ENCODE measurements at places on chromosomes 2 and 18. TPM values are rescaled to one million over a fixed set of nuclear protein-coding genes. Genes with fewer than 3 reads are reported as not detected.

GRCh38 chr2:28173377-28173776 lies 219.3 kb upstream of the FOSL2 start:
- no peak for DNase-seq

- no peak for DNase-seq
These were observed 1.4 kb downstream of the PRKD3 start for GRCh38 chr2:37323176-37323780.

DNA sequence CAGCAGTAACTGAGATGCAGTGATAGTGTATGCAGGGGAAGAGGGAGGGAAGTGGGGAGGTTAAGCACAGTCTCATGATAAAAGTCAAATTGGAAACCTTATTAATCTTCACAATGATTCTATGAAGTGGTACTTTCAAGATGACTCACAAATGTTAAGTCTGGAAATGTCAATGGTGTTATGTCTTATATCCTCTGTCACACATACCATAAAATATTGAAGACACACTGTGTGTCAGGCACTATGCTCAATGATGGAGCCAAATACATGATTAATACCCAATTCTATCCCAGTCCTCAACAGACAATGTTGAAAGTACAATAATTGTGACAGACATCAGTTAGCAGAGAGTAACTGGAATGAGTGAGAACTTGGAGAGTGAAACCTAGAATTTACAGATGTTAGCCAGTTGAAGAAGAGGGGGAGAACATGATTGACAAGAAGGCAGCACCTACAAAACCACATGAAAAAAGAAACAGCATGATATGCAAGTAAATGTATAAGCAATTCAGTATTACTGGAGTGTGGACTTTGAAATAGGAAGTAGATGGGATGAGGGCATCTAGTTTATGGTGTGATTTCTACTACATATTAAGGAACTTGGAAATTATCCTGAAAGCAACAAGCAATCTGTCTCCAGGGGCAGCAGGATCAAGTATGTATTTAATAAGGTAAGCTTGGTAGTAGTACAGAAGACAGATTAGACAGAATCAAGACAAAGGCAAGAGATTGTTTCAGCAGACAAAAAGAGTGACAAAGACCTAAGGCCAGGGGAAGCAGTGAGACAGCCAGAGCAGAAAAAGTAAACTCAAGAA lies 107.6 kb downstream of the STRN start:
- no peak for DNase-seq

GRCh38 chr18:44258576-44258975 lies 422.1 kb upstream of the SETBP1 start:
- DNase-seq, result no peak

DNA sequence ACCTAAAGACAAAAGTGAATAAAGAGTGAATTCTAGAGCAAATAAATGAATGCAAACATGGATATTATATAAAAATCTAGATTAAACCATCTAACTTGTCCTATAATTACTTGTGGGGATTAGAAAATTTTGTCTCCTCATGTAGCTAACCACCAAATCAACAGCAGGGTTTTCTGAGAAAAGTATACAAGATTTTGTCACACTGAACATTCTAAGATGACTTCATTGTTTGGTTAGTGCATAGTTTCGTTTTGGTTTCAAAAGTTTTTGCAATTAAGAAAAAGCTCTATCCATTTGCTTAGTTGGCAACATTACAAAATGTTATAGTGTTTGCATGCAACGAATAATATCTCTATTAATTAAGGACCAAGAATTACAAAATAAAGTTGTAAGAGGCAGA lies 125.0 kb downstream of the LRP2 start:
- DNase-seq, result no peak

DNA sequence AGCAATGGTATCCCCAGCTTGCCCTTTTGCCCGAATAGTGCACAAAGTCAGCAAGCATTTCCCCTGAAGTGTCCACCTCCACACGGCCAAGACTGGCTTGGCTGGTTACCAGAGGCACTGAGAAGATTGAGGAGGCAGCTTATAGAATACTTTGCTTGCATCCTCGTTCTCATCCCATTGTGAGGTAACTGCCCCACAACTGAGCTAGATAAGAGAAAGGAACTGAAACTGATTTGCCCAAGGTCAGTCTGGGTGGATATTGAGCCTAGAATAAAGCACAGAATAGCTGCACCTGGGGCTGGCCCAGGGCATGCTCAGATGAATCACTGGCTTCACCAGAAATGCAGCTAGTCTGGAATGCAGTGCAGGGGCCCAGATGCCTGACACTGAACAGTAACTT lies 32.7 kb upstream of the MAP4K3 start:
- peak; percentile 58 for DNase-seq

DNA sequence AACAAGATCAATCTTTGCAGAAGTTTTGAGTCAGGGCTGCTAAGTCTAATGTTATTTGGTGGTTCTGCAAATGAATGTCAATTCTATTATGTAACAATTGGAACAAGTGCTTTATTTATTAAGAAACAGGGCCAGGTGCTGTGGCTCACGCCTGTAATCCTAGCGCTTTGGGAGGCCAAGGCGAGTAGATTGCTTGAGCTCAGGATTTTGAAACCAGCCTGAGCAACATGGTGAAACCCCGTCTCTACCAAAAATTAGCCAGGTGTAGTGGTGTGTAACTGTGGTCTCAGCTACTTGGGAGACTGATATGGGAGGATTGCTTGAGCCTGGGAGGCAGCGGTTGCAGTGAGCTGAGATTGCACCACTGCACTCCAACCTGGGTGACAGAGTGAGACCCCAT lies 13.2 kb upstream of the RNF103 start:
- no peak for DNase-seq

GRCh38 chr2:172998547-172999272 lies 76.9 kb upstream of the MAP3K20 start:
- DNase-seq, result no peak

CCDC74B gene
- total RNA-seq, result 33.7 TPM

DNA sequence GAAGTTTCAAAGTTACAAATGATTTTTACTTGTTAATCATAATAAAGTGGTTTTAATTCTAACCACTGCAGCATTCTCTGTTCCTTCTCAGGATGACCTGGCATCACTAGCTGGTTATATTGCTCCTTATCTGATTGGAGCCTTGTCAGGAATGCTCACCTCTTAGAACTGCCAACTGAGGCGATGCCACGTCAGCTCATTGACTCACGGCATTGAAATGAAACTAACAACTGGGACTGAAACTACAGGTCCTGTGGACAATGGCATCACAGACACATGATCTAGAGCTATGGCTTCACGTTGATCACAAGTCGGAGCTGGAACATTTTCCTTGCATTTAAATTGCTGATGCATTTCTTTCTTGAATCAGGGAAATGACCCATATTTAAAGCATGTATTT lies 54.9 kb upstream of the MAP2 start:
- DNase-seq, result peak; percentile 97

DNA sequence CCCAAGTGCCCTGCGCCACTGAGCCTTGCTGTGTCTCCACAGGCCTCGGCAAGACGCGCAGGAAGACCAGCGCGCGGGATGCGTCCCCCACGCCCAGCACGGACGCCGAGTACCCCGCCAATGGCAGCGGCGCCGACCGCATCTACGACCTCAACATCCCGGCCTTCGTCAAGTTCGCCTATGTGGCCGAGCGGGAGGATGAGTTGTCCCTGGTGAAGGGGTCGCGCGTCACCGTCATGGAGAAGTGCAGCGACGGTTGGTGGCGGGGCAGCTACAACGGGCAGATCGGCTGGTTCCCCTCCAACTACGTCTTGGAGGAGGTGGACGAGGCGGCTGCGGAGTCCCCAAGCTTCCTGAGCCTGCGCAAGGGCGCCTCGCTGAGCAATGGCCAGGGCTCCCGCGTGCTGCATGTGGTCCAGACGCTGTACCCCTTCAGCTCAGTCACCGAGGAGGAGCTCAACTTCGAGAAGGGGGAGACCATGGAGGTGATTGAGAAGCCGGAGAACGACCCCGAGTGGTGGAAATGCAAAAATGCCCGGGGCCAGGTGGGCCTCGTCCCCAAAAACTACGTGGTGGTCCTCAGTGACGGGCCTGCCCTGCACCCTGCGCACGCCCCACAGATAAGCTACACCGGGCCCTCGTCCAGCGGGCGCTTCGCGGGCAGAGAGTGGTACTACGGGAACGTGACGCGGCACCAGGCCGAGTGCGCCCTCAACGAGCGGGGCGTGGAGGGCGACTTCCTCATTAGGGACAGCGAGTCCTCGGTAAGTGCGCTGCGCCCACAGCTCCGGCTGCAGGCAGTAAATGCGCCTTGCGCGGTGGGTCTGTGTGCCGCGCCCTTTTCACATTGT lies 136.8 kb downstream of the NCK2 start:
- DNase-seq, result no peak

DNA sequence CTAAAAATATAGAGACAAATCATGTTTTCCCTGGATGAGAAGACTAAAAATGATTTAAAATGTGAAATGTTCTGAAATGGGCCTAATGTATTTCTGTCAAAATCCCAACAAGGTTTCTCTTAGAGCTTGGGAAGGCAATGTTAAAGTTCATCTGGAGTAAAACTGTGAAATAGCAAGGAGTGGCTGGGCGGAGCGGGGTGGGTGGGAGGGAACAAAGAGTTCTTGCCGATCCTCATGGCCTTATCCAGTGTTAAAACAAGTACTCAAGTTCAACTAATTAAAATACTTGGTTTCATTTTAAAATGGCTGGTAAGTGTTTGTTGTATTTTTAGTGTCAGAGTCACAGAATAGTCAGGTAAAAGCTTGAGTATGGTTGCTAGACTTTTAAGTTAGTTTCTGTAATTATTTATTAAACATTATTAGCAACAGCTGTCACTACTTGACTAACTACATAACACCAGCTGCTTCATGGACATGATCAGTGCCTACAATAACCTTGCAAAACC lies 87.3 kb downstream of the RTN4 start:
- no peak for DNase-seq

- no peak for DNase-seq
These were observed 45.3 kb upstream of the SERPINE2 start for GRCh38 chr2:224084266-224084892.

Data from Daoy (cell line).